ENCODE measurements at places on chromosomes 6 and 20.

DNA sequence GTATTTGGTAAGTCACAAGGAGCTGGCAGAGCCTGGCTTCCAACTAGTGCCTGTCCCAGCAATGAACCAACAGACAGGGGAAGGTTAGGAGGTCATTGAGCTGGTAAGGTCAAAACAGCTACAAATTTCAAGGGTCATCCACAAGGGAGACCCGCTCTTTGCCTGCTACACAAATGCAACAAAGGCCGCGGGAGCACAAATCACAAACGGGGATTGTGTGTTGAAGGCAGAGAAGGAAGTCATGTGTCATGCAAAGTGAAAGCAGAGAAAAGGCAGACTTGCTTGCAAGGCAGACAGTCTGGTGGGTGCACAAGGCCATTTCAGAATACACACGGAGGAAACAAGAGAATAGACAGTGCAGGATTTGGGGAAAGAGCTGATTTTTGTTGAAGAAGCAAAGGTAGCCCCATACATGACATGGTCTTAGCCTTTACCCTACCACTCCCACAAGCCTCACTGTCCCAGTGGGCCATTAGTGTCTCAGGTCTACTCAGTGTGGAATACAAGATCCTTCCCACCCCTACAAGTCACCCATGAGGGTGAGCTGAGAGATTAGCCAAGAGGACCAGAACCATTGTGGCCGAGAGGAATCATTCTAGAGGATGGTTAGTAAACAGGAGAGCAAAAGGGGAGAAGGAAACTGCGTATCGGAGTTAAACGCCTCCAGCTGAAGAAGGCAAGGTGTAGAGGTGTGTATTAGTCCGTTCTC is 18.1 kb upstream of the SAMHD1 start:
- no peak for DNase-seq

DNA sequence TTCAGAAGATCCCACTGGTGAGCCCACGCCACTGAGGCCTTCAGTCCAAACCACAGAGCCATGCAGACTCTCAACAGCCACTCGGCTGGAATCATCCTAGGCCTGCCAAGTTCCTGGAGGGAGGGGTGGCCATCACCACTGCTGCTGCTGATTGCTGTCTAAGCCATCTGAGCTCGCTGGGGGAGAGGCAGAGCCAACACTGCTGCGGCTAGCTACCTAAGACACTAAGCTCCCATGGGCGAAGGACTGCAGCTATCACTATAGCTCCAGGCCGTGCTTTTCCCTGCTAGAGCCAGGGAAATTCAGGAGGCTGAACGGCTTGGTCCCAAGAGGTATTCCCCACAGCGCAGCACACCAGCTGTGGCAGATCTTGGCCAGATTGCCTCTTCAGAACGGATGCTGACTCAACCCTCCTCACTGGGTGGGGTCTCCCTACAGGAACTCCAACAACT is 73.6 kb downstream of the TBC1D32 start:
- no peak for DNase-seq

DNA sequence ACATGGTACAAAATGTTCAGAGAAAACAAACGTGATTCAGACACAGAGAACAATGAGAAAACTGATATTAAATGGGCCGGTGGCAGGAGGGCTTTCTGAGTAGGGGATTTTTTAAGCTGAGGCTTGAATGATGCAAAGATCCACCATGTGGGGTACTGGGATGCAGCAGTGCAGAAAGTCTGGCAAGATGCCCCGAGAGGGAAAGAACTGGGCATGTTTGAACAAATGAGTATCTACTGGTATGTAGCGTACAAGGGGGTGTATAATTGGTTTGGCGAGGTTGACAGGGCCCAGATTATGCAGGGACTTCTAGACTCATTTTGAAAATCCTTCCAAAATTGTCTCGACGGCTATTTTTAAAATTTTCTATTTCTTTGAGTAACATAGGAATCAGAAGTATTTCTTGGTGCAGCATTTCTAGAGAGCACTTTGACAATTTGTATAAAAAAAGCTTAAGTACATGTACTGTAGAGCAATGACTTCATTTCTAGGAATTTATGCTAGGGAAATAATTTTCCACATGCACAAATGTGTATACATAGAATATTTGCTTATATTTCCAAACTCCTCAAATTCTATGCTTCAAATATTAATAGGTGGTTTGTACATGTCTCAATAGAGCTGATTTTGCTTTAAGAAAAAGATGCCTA is 119.6 kb upstream of the DOK5 start:
- no peak for DNase-seq

- no peak for DNase-seq
Observed at GRCh38 chr20:56875052-56875659, 246.1 kb downstream of the TFAP2C start.

DNA sequence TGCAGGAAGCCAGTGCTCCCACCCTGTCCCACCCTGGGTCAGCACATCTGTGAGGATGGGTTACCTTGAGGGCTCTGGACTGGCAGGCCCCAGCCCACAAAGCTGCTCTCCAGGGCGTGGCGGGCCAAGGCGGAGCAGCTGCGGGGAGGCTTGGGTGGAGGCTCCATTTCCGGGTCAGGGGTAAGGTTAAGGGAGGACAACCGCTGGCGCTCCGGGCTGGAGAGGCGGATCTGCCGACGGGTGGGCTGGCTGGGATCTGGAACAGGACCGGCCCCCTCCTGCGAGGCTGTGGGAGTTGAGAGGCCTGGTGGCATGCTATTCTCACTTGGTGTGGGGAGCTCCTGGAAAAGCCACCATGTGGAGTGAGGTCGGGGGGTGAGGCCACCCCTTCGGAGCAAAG is 5.5 kb downstream of the SMPD2 start:
- DNase-seq: no peak

DNA sequence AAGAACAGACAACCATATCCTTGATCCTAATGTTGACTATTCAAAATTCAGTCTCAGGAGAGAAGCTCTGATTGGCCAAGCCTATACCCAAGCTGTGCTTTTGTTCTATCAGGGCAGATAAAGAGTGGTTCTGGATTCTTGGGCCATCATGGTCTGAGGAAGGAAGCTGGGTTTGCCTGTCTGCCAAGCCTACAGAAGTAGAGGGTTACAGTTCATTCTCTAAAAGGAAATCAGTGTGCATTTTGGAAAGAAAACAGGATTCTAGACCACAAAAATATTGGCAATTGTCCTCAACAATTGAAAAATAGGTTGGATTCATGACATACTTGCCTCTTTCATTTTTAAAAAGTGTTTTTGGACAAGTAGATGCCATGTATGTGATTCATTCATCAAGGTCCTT is 145.4 kb upstream of the BMP2 start:
- DNase-seq: no peak

GRCh38 chr6:159639721-159640120 is 53.3 kb downstream of the SOD2 start:
- no peak for DNase-seq

DNA sequence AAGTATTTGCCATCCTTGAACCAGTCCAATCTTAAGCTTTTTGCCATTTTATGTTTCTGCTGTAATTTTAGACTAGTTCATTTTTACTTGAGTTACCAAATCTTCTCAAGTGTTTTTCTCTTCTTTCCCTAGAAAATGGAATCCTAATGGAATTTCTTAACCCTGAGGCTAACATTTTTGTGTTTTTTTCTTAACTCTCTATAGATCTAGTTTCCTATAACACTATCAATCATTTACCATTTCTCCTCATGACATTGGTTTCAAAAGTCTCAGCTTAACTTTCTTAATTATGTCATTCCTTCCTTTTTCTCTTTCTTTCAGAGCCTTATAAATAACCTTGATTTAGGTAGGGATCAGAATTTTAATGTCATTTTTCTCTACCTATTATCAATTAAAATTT is 54.8 kb downstream of the SENP6 start:
- no peak for DNase-seq

DNA sequence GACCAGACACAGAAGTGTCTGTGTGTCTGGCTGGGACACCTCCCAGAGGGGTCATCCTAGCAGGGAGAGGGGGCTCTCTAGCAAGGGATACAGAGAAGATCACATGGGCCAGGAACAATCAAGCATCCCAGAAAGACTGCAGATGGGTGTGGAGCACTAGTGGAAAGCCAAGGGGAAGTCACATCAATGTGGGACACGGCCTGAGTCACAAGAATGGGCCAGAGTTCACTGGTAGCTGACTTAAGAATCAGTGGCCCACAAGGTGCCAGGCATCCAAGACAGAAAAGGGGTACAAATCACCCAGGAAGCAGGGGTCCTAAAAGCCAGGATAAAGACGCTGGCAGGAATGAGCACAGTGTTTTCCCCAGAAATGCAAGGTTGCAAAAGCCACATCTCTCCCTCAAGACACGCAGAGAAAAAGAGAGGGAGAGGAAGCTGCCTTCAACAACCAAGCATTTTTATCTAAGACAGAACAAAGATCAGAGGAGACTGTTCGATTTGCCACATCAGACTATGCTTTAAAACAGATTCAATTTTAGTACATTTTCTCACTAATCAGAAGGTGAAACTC is 113.6 kb upstream of the DST start:
- DNase-seq: no peak

GRCh38 chr20:57738484-57738883 is 28.7 kb upstream of the PMEPA1 start:
- DNase-seq: no peak

DNA sequence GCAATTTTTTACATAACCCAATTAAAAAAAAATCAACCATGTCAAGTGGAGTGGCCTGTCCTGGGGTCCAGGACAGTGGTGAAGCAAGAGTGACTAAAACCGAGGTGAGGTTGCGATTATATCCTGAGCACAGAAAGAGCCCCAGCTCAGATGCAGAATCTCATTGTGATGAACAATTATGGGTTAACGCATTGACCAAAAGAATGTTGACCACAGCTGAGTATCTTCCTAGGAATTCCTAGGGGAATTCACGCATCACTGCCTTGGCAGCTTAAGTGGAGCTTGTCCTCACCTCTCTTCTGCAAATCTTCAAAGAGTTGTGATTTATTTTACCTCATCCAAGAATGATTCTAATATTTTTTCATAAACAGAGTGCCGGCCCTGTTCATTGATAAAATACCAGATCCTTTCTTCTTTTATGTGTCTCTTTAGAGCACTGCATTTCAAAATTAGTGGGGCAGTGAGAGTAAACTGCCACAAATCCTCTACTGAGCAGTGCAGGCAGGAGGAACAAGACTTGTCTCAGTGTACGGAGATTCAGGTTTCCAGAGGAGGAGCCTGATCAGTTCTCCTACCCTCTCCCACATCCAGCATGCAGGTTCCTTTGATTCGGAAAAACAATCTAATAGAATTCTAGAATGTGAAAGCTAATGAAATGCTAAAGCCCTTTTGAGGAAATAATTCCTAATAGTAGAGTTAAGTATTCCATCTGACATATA is 60.1 kb upstream of the ZNF184 start:
- DNase-seq: no peak

DNA sequence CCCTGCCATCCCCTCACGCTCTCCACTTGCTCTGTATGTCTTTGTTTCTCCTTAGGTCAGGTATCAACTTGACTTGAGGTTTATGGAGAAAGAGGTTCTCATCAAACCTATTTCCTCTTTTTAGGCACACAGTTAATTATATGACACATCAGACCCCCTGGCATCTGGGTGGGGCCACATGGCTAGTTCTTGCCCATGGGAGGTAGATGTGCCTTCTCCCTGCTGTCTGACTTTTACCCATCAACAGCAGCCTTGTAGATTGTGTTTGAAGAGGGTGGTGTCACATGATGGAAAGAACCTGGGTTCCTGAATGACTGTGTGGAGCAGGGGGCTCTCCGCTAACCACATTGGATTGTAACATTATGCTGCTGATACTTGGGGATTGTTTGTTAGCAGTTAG is 7.2 kb upstream of the UQCC2 start:
- DNase-seq: no peak

DNA sequence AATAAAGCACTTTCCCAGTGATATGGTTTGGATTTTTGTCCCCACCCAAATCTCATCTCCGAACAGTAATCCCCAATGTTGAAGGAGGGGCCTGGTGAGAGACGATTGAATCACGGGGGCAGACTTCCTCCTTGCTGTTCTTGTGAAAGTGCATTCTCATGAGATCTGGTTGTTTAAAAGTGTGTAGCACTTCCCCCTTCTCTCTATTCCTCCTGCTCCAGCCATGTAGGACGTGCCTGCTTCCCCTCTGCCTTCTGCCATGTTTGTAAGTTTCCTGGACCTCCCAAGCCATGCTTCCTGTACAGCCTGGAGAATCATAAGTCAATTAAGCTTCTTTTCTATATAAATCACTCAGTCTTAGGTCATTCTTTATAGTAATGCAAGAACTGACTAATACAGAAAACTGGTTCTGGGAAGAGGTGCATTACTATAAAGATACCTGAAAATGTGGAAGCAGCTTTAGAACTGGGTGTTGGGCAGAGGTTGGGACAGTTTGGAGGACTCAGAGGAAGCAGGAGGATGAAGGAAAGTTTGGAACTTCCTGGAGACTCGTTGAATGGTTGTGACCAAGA is 7.4 kb downstream of the EPM2A start:
- no peak for DNase-seq

GRCh38 chr6:52538901-52539354 is 37.9 kb downstream of the TRAM2 start:
- no peak for DNase-seq

GRCh38 chr20:58709013-58709702 is 16.6 kb downstream of the NPEPL1 start:
- DNase-seq: no peak

DNA sequence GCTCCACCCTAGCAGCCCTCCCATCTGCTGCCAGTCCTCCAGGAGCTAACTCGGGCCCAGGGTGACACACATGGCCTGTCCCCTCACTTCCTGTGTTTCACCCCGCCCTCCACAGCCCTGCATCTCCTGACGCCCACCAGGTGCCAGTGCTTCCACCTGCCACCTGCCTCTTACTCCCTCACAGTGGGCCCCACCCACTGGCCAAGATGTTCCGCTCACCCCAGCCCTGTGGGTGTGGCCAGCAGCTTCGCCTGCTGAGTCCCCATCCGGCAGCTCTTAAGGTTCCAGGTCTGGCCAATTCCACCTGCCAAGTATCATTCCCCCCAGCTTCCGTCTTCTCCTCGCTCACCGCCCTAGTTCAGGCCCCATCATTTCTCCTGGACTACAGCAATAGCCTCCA is 184.1 kb downstream of the MBOAT1 start:
- no peak for DNase-seq

GRCh38 chr20:64165866-64166600 is 1.8 kb downstream of the MYT1 start:
- DNase-seq: no peak

GRCh38 chr6:736657-737446 is 43.9 kb upstream of the EXOC2 start:
- no peak for DNase-seq

DNA sequence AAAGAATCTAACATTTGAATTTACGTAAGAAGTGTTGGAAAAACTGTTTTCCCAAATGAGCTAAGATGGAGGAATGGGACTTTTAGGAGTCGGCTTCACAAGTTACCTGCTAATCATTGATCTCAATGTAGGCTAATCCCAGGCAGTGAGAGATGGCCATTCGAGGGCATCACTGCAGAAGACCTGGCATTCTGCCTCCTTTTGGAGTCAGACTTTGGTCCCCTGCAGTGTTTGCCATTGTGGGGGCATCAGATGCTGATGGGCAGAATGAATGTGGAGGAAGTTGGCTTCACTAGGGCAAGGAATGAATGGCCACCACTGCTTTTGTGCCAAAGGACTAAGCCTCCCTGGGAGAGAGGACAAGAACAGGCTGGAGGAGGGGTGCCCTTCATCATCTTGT is 55.7 kb upstream of the NKX2-2 start:
- DNase-seq: no peak

- no peak for DNase-seq
Observed at GRCh38 chr6:161169035-161169434, 104.8 kb downstream of the AGPAT4 start.

Data from caudate nucleus (tissue), 63 donors.